Stimulated activated CD4-positive, alpha-beta T cell treated with anti-CD3 and anti-CD28 coated beads, Interleukin-4, amount 100 ng/mL, for 48 hours (primary cell): ENCODE measurements at places on chromosomes 11 and 22.

GRCh38 chr11:64916040-64916774 is 802 bp downstream of the ATG2A start:
- no peak for DNase-seq

- DNase-seq: no peak
Measured at GRCh38 chr11:33825854-33826560, 51.7 kb upstream of the FBXO3 start.

DNA sequence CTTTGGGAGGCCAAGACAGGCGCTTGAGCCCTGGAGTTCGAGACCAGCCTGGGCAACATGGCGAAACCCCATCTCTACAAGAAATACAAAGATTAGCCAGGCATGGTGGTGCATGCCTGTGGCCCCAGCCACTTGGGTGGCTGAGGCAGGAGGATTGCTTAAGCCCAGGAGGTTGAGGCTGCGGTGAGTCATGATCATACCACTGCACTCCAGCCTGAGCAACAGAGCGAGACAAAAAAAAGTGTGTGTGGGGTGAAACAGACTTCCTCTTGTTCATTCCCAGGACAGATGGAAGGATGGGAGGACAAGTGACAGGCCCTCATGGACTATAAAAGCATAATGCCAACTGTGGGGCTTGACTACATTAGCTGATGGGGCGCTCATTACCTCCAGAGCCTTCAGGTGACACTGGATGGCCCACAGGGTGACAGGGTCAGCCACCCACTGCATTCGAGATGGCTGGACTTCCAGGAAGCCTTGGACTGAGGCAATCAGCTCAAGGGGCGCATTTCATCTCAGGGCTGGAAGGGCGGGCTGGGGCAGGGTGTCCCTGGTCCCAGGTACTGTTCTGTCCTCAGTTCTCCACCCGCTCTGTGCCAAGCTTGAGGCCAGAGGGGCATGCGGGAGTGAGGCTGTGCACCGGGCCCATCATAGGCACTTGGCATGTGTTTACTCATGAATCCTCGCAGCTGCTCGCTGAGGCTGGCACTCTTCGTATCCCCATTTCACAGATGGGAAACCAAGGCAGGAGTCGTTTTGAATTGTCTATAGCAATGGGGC is 12.5 kb downstream of the NPTXR start:
- no peak for DNase-seq

- no peak for DNase-seq
Measured at GRCh38 chr11:120525261-120526171, 14.0 kb downstream of the GRIK4 start.

DNA sequence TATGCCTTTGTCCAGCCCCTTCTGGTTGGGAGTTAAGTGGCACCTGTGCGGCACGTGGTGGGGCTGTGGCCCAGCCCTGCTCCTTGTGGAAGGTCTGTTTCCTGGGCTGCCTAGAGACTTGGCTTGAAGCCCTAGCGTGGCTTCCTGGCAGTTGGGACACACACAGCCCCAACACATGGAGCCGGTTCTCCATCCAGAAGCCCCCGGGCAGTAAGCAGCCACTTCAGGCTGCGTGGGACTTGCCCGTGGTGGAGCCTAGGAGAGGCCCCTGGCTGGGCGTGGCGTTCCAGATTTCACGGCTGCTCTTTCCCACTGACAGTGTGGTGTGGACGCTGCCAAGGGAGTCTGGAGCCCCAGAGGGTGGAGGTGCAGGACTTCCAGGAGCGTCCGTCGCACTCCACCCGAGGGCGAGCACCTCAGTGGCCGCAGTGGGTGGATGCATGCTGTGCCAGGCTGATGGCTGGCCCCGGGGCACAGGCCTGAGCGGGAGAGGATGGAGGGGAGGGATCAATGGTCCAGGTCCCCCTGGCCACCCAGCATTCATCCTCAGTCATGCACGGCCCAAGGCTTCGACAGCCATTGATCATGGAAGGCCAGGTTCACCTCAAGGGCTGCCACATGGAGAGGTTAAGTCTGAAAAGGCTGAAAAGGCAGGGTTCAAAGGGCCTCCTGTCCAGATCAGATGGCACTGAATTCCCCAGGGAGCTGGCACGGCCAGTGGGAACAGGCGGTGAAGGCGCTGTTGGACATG is 9.3 kb downstream of the CCND1 start:
- DNase-seq: no peak

DNA sequence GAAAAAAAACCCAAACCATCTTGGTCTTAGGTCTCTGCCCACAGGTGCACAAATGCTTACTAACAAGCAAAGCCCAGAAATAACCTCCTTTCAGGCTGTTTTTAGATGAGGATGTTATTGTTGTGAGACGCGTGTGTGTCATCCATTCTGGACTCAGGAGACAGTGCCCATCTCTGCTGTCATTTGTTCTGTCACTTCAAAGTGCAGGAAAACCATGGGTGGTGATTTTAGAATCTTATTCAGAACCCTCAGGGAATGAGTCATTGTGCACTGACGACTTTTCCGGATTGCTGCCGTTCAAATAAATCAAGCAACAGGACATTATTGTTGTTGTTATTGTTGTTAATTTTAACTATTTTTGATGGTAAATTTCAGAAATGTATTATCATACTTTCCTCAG is 110.3 kb downstream of the LRRC32 start:
- no peak for DNase-seq
